Adipocyte (in vitro differentiated cells): ENCODE measurements at places on chromosomes 1 and 21.
A peak's percentile ranks its signal among the peaks of the same experiment; 100 is the strongest.

GRCh38 chr1:109118089-109118488 lies 4.2 kb downstream of the ELAPOR1 start:
- no peak for DNase-seq

GRCh38 chr1:205012391-205013140 lies 30.4 kb upstream of the CNTN2 start:
- no peak for DNase-seq

DNA sequence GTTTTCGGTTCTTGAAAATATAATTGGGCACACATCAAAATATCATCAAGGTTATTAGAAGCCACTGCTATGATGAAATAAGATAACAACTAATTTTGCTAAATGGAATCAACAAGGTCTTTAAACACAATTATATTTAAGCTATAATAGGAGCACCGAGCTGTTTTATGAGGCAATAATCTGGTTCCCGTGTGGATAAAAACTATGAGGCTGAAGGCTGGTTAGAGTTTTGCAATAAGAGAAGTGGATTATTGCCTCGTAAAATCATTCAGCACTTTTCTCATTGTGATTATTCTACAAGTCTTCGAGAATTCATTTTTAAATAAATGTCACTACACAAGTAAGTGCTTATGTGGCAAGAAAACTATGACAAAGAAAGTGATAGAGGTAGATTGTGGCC lies 975.7 kb upstream of the ADGRL2 start:
- DNase-seq = no peak

GRCh38 chr1:166136222-166136621 lies 30.6 kb downstream of the FAM78B start:
- no peak for DNase-seq

DNA sequence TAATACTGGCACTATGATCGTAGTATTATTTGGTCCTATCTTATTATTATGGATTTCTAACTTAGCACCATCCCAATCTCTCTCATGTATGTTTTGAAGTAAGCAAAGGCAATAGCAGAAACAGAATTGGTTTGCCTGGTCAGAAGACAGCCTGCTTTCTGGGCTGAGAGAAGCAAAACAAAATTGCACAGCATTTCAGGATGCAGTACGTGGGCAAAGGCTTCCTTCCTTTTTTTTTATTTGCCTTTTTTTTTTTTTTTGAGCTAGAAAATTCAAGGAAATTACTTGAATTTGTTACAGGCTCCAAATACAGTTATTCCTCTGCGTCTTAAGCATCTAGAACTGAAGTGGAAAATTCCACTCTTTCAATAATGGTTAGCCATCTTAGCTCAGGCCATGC lies 8.8 kb downstream of the CDA start:
- no peak for DNase-seq

DNA sequence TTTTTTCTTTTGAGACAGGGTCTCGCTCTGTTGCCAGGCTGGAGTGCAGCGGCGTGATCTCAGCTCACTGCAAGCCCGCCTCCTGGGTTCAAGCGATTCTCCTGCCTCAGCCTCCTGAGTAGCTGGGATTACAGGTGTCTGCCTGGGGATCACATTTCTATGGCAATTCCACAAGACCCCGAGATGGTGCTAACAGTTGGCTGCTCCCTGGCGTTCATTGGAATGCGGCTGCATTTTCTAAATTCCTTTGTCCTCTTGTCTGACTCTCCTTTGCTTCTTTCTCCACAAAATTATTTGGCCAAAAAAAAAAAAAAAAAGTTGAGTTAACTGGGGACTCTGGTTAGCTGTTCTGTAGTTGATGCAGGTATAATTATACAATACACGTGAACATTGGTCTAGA lies 176.4 kb downstream of the ETS2 start:
- no peak for DNase-seq

GRCh38 chr1:198978523-198978922 lies 339.7 kb downstream of the PTPRC start:
- DNase-seq = no peak

- DNase-seq = no peak
Observed at GRCh38 chr21:25584833-25585676, 22.2 kb downstream of the MRPL39 start.

DNA sequence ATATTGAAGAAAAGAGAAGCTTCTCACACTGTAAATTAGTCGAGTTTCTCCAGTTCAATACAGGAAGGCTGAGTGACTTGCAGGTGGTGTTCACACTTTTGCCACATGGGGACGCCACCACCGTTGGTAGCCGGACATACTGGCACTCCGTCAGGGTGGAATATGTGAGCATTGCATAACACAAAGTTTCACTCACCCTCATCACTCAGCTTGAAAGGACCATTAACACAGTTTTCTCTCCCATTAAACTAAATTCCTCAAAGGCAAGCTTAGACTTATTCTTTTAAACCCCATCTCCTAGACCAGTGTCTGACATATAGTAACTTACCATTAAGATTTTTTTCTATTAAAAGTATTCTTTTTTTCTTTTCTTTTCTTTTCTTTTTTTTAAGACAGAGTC lies 105.3 kb upstream of the SERBP1 start:
- DNase-seq = peak; percentile 94

DNA sequence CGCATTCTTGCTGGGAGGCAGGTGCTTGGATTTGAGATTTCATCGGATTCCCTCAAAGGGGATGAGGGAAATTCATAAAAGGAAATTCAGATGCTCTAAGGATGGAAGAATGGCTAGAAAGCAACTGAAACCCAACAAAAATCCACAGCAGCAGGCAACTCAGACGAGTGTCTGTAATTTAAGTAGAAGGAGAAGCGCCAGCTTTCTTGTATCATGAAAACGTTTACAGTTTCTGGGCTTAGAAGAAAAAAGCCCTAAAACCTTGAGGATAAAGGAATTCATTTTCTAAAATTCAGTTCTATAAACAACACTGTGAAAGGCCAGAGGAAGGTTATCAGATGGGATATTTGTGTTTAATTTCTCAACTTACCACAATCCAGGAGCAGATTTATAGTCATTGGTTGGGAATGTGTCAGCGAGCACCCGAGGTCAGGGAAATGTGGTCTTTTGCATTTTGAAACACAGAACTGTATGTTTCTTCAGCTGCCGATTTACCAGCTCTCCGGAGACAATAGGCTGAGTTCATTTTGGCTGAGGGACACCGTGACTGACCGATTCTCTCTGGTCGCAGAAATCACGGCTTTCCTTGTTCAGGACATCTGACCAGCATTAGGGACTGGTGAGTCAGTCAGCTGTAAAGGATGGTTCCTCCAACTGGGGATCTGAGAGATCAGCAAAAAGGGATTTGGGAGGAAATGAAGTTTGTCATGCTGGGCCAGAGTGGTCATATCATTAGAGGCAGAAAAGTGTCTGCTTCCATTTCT lies 111.6 kb upstream of the ERRFI1 start:
- peak; percentile 96 for DNase-seq

DNA sequence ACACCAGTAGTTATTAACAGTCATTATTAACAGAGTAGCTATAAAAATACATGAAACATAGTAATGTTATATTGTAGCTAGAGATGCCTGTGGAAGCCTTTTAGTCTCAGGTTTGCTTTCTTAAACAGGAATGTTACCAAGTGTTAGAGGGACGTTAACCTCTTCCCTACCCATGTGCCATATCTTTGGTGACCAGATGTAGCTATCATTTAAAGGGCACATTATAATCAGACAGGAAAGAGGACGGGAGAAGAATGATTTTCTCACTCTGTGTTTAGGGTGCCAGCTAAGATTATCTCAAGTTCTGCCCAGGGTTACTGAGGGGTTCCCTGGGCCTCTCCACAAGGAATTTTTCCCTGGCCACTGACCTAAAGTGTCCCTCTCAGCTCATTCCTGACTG lies 20.9 kb upstream of the UBL4B start:
- no peak for DNase-seq

- DNase-seq = no peak
Observed at GRCh38 chr1:163300568-163300967, 21.2 kb upstream of the NUF2 start.

- DNase-seq = peak; percentile 28
Observed at GRCh38 chr1:29290414-29290985, 54.2 kb downstream of the PTPRU start.

DNA sequence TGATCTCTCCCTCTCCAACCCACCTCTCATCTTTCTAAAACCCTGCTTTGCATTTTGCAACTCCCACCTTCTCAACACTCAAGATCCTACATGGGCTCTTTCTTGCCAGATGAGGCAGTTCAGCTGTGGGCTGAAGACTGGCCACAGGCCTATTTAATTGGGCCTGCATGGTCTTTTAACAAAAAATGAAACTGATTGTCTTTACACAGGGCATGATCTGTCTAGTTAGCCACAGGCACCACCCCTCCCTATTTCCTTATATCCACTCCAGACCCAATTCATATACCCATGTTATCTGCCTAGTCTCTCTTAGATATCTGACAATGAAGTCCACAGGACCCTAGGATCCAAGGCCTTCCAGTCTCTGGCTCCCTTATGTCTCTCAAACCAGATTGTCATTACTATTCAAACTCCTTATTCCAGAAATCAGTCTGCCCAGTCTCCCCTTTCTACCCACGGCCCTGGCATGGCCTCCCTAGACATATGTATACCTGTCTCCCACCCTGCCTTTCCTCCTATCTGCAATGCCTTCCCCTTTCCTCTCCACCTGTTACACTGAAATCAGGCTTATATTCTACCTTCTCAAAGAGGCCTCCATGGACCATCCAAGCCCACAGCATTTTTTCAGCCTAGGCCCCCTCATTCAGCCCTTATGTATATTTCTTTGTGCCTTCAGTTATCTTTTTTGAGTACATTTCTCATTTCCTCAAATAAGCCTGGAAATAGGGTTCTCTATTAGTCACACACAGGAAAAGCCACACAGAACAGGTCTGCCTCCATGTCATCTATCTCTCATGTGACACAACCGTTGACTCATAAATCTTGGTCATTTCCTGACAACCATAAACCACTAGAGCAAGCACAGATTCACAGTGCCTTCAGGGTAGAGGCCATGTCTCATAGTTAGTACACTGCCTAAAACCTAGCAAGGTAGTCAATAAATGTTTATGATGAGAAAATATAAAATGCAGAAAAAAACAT lies 39.0 kb downstream of the LPAR3 start:
- DNase-seq = peak; percentile 41

DNA sequence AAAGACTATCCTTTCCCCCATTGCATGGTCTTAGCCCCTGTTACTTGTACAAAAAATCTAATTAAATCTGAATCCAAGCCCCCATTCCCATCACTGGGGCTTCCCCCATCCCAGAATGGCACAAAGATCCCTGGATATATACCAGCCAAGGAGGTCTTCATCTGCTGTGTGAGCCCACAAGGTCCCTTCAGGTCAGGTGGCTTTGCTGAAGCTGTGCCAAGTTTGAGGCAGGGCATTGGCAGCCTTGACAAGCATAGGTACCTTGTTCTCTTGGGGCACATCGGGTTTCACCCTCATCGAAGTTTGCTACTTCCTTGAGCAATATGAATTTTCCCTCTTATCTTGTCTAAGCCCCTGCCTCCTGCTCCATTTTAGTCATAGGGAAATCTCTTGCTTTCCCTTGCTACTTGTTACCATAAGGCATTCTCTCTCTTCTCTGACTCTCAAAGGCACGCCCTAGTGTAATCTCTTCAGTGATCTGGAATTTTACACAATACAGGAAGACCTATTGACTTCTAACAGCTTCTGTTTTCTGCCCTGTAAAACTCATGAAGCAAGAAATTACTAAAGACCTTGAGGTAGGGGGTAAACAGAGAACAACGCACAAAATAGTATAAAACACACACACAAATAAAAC lies 71.4 kb upstream of the COG2 start:
- DNase-seq = no peak

- no peak for DNase-seq
Observed at GRCh38 chr1:1946540-1946939, 27.5 kb upstream of the TMEM52 start.

DNA sequence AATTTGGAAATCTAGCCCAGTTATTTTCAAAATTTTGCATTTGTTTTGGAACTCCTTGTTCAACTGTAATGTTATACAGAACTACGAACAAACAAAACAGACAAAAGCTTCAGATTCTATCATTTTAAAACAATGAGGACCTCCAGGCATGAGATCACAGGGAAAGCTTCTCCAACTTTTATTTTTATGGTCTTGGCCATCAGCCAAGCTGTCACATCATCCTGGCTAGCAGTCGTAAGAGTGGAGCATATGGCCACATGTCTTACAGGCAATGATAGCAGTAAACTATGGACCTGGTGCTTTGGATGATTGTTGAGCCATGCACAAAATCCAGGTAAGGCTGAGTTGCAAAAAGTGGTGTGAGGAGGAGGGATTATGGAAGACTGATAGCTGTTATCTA lies 299.6 kb downstream of the LMX1A start:
- no peak for DNase-seq

DNA sequence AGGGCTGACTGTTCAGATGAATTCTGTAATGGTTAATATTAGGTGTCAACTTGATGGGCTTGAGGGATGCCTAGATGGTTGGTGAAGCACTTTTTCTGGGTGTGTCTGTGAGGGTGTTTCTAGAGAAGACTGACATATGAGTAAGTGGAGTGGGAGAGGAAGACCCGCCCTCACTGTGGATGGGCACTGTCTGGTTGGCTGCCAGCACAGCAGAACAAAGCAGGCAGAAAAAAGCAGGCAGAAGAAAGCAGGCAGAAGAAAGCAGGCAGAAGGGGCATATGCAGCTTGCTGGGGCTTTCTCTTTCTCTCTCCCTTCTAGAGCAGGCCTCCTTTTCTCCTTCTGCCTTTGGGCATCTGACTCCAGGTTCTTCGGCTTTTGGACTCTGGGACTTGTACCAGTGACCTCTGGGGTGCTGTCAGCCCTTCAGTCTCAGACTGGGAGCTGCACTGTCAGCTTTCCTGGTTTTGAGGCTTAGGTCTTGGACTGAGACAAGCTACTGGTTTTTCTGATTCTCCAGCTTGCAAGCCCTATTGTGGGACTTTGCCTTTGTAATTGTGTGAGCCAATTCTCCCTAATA lies 42.9 kb upstream of the CD2 start:
- peak; percentile 23 for DNase-seq

- DNase-seq = peak; percentile 15
Observed at GRCh38 chr1:201020721-201021629, 2.5 kb downstream of the KIF21B start.

- no peak for DNase-seq
Observed at GRCh38 chr21:44027607-44028286, 15.6 kb downstream of the TRAPPC10 start.

DNA sequence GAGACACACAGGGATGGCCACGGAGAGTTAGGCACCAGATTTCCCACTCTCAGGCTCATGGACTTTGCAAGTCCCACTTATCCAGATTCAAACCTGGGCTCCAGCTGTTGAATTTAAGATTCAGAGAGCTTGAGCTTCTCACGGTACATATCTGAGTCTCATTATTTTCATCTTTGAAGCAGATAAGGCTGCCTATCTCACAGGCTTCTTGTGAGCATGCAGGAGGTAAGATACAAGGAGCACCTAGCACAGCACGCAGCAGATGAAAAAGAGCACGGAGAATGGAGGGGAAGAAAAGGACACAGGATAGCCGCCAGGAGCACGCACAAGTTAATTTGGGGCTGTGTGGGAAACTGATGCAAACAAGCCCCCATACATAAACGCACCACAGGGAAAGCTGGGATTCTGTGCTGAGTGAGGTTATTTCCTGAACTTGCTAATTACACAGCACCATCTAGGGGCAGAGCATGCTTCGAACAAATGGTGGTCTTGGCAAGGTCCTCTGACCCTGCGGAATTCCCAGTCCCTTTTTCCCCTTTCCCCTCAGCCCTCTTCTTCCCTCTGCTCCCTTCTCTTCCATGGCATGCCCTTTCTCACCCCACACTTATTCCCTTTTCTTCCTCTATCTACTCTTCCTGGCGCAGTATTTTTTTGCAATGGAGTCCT lies 134.7 kb upstream of the VANGL1 start:
- DNase-seq = peak; percentile 43
